Suppressor macrophage treated with lipopolysaccharide for 4 hours (primary cell): ENCODE measurements at places on chromosomes 1 and 21.

DNA sequence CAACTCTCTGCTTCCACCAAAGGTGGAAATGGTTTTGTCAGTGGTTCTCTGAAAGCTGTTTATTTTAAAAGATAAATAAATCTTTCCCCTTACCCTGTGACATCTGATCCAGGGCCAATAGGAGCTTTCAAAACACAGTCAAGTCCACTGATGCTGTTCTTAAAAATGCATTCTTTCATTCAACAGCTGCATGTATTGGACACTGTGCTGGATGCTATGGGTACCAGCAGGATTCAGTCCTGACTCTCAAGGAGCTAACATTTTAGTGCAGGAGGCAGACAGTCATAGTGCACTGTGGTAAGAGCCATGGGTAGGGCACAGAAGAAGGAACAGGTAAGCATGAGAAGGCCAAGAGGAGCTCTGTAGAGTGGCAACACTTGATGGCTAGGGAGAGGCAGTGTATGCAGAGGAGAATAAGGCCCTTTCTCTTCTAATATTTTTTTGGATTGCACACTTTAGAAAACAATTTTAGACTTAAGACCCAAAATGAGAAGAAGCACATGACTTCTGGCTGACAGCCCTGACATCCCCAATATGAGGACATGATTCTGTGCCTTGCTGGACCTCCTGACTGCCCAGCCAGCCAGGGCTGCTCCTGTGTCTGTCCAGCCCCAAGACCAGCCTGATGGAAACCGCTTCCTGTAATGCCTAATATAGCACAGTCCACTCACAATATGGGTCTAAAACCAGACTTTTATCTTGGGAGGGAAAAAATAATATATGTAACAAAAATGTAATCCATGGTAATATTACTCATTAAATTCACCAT lies 207.3 kb downstream of the SDCCAG8 start:
- DNase-seq: no peak

DNA sequence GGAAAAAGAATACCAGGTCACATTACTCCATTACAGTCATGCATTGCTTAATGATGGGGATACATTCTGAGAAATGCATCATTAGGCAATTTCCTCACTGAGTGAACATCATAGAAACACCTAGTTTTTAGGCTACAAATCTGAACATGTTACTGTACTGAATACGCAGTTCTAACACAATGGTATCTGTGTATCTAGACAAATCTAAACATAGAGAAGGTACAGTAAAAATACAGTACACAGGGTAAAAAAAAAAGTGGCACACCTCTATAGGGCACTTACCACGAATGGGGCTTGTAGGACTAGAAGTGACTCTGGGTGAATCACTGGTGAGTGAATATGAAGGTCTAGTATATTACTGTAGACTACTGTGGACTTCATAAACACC lies 115.7 kb downstream of the AKT3 start:
- peak; percentile 47 for DNase-seq

DNA sequence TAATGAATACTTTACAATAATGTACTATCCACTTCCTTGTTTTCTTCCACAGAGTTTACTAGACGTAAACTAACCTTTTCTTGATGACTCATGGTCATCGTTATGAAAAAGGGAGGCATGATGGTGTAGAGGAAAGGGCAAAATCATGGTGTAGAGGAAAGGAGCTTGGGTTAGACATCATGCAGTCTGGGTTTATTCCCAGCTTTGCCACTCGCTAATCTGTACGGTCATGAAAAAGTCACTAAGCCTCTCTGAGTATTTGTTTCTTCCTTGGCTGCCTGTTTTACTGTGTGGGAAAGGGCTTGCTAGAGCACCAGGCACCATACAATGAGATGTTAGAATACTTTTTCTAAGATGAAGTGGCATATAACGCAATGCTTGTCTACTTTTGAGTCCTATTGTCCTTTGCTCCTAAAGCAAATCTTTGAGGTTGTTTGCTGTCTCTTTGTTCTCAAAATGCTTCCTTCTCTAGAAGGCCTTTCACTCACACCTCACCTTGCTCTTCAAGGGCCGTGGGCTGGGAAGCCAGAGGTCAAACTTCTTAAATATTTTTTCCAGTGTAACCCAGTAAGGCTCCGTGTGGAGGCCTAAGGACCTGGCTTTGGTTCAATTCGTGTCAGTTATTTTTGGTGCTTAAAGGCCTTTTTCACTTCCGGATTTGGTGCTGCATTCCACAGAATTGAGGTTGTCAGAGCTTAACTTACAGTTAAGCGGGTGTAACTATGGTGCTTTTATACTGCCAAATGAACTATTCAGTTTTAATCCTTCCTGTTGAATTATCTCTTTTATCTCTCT lies 9.9 kb upstream of the ETV3 start:
- DNase-seq: peak; percentile 84

GRCh38 chr1:223264983-223265908 lies 98.7 kb downstream of the SUSD4 start:
- DNase-seq: no peak

DNA sequence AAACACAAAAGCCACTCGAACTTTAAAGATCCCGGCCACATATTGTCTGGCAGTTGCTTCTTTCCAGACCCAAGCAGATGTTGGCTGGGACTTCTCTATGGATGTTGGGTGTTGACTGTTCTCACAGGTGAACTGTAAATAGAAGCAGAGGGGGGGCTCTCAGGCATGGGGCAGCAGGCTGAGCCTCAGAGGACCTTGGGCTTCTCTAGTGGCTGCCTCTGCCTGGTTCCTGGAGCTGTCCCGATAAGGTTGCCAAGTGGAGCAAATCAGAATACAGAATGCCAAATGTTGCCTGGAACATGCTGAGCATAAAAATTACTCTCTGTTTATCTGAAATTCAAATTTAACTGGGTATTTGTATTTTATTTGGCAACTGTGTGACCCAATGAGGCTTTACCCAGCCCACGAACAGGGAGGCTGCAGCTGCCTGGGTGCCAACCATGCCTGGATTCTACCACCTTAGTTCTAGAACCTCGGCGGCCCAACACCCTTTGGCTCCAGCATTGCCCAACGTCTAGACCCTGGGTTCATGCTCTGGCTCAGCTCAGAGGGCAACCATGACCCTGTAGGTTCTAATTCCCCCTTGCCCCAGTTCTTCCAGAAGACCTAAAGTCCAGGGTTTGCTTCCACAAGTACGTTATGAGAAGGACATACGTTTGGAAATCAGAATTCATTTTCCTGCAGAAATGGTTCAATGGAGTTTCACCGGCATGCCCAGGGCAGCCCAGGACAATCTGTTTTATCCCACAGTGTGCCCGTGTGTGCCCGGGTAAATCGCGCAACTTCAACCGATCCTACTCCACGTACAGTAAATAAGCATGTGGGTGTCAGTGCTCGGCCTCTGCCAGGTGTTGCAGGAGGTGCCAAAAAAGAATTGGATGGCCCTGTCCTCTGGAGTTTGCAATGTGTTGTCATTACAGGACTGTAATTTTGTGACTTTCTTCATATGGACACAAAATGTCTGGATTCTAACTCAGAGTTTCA lies 5.4 kb upstream of the SLC45A1 start:
- no peak for DNase-seq

GRCh38 chr1:33682371-33682770 lies 181.5 kb upstream of the HMGB4 start:
- no peak for DNase-seq

- no peak for DNase-seq
Observed at GRCh38 chr1:43791243-43791642, 83.9 kb downstream of the ST3GAL3 start.

DNA sequence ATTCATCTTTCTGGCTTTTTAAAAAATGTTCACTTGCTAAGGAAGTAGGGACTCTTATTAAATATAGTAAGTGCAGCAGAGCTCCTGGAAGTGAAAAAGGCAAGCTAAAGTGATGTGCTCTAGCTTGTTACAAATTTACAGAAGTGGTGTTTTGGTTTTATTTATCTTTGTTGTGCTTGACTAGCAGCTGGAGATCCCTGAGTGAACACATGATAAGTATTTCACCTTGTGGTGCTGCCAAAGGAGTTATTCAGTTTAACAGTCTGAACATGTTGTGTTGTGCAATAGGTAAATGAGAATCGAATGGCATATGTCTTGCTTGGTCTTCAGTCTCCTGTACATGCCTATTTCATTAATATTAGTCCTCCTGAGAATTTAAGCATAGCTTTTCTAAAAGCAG lies 315.7 kb downstream of the TPR start:
- DNase-seq: no peak

DNA sequence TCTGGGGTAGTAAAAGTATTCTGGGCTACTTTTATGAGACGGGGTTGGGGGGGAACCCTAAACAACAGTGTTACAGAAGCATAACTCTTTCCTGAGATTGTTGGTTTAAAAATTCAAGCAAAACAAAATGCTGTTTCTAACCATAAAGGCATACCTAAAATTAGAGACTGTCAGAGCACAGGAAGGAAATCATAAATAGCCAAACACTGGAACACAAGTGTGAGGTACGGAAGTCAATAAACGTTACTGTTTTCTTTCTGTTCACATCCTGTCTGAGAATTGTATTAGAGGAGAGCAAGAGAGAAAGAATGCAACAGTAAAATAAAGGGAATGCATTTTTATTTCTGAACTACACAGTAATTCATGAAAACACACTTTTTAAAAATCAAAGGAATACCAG lies 42.8 kb upstream of the IL12RB2 start:
- DNase-seq: no peak

DNA sequence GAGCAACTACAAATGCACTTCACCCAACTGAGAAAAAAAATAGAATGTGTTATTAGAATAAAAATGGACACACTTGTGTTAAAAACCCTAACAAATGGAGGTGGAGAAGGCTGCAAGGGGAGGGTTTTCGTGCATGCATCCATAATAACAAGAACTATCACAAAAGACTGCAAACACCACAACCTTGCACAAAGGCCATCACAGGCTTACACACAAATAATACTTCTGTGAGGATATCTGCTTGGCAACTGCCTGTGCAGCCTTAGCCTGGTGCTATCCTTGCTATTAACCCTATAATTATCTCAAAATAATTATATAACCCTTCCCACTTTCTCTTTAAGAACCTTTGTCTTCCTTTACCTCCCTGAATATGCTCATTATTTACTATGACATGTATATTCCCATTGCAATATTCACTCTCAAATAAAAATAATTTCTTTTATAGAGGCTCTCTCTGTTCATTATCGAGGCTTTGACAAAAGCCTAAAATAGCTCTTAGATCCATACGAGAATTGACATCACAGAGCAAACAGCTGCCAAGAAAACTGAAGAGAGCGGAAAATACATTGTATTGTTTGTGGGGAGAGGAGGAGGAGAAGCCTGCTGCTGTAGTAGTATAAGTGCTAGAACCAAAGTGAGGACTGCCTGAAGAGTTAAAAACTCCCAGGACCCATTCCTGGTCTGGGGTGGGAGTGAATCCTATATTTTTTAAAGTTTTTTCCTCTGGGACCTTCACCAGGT lies 1768.7 kb downstream of the BRINP3 start:
- no peak for DNase-seq

- DNase-seq: no peak
Observed at GRCh38 chr1:226712742-226713419, 26.2 kb downstream of the ITPKB start.

GRCh38 chr1:25651824-25652741 lies 35.5 kb downstream of the MAN1C1 start:
- no peak for DNase-seq

GRCh38 chr1:203609979-203610493 lies 16.6 kb upstream of the ATP2B4 start:
- DNase-seq: no peak

- no peak for DNase-seq
Observed at GRCh38 chr21:34528131-34528561, 16.1 kb upstream of the KCNE1 start.
